Mesenchymal stem cell (in vitro differentiated cells and primary cell): ENCODE measurements at places on chromosomes 4 and X.

- H3K4me3 ChIP-seq, result peak overlapping the region; percentile 83
- DNase-seq, result peak; percentile 68
- H3K27me3 ChIP-seq, result no peaks in the 10 kb centered on the region
- H3K4me1 ChIP-seq, result peaks cover 5% of the 10 kb centered on the region
- peak overlapping the region; percentile 87 for H3K27ac ChIP-seq
- peaks cover 5% of the 10 kb centered on the region for H3K36me3 ChIP-seq
Measured at GRCh38 chr4:108651014-108651791, 804 bp downstream of the OSTC start.

DNA sequence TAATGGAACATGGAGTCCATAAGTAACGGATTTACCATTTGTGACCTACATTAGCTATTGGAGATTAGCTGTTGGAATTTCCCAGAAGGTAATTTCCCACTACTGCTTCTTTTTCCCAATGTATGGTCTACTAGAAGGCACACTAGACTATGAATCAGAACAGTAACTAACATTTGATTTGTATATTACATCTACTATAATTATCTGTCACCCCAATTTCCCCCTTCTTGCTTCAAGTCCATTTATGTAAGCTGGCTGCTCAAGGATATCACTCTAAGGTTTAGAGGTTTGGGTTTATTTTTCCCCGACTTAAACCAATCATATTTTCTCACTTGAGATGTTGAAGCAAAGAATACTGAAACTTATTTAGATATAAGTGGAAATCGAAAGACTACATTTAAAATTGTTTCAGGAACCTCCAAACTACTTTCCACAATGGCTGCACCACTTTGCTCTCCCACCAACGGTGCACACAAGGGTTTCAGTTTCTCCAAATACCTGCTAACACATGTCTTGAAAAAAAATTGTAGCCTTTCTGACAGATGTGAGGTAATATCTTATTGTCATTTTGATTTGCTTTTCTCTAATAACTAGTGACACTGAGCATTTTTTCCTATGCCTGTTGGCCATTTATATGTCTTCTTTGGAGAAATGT lies 33.3 kb upstream of the H2AZ1 start:
- H3K4me1 ChIP-seq, result no peaks in the 10 kb centered on the region
- no peaks in the 10 kb centered on the region for H3K36me3 ChIP-seq
- no peak overlapping the region for H3K27ac ChIP-seq
- DNase-seq, result no peak
- H3K27me3 ChIP-seq, result no peaks in the 10 kb centered on the region

DNA sequence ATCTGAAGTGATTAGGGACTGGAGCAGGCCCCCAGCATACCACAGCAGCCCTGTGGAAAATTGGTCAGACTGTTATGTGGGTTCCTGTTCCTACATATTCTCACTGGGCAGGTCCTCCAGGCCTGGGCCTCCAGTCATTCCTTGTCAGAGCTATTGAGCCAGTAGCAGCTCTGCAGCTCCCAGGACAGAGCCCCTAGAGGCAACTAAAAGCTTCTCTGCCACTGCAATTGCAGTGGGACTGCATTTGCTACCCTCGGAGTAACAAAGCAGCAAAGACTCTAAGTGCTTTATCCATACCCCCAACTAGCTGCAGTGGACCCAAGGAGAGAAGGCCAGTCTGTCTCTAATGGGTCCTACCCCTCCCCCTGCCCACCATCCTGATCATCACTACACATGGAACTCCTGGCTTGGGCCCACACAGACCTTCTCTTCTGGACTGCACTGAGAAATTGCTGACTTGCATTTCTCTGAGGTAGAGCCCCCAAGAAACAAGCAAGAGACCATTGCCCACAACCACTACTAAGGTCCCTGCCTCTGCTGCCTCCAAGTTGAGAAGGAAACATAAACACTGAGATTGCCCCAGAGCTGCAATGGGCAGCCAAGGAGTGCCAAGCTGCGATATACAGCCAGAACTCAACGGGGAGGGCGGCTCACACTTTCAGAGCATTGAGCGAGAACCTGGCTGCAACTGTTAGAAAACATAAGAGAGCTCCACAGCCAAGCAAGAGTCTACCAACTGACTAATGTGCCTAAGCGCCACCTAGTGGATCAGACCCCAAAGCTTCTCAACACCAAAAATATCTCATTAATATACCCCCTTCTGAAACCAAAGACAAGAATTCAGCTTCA lies 738.7 kb upstream of the NDST4 start:
- peaks cover 2% of the 10 kb centered on the region for H3K4me1 ChIP-seq
- H3K27ac ChIP-seq, result no peak overlapping the region
- DNase-seq, result peak; percentile 64
- H3K36me3 ChIP-seq, result no peaks in the 10 kb centered on the region
- H3K27me3 ChIP-seq, result no peaks in the 10 kb centered on the region

GRCh38 chr4:107640878-107641277 lies 79.2 kb downstream of the PAPSS1 start:
- no peak overlapping the region for H3K27ac ChIP-seq
- no peaks in the 10 kb centered on the region for H3K4me1 ChIP-seq
- H3K36me3 ChIP-seq, result peaks cover 15% of the 10 kb centered on the region

DNA sequence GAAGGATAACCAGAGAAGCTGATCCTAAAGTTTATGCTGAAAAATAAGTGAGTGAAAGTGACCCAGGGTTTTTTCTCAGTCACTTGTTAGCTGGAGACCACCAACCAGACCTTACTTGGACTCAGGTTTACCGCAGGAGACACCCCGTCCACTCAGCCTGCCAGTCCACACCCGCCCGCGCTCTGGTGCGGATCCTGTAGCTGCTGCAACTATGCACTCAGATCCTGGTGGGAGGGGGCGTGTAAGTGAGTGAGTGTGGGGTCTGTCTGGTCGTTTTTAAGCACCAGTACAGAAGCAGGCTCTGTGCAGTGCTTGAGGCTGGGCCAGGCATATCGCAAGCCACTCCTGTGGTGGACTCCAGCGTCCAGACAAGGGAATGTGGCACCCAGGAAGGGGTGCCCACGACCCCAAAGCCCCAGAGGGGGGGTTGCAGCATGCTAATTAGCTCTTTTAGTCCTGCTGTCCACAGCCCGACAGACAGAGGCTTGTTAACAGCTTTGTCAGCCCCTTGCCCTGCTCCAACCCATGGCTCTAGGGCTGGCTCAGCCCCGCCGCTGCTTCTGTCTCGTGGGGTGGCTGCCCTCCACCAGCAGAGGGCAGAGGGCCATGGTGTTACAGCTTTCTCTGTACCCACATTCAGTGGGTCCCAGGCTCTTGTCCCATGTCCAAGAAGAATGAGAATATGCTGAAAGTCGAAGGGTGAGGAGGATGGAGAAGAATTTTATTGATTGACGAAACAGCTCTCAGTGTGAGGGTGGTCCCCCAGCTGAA lies 40.4 kb upstream of the PPP1R2C start:
- no peaks in the 10 kb centered on the region for H3K4me1 ChIP-seq
- no peak for DNase-seq
- H3K27me3 ChIP-seq, result no peaks in the 10 kb centered on the region
- H3K27ac ChIP-seq, result no peak overlapping the region
- H3K36me3 ChIP-seq, result no peaks in the 10 kb centered on the region
- H3K4me3 ChIP-seq, result no peak overlapping the region

DNA sequence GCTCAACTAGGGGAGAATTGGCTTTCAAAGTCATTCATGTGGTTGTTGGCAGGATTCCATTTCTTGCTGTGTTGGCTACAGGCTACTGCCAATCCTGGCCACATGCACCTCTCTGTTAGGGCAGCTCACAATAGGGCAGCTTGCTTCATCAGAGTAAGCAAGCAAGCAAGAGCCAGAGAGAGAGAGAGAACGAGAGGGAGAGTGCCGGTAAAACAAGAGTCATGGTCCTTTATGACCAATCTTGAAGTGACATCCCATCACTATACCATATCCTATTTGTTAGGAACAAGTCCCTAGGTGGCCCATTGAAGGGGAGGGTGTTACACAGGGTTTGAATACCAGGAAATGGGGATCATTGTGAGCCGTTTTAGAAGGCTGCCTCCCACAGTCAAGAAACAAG lies 33.0 kb upstream of the TLR2 start:
- H3K36me3 ChIP-seq, result no peaks in the 10 kb centered on the region
- peaks cover 4% of the 10 kb centered on the region for H3K4me1 ChIP-seq
- no peaks in the 10 kb centered on the region for H3K27me3 ChIP-seq
- no peak overlapping the region for H3K4me3 ChIP-seq

DNA sequence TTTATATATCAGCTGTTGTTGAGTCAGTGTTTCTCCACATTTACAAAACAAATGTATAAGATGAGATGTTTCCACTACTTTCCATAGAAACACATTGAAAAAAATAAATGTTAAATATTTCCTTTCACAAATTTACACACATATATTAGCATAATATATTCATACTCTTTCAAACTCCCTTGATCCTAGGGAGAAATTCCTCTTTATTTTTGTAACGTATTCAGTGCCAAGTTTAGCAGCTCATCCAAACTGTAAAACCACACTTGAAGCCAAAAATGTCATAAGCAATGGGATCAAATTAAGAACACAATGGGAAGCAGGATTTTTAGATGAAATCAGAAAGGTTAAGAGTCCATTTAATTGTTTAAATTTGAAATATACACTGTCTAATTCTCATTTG lies 381.1 kb upstream of the MAD2L1 start:
- H3K4me1 ChIP-seq, result no peaks in the 10 kb centered on the region
- no peak overlapping the region for H3K4me3 ChIP-seq
- no peak overlapping the region for H3K27ac ChIP-seq
- H3K27me3 ChIP-seq, result no peaks in the 10 kb centered on the region
- DNase-seq, result no peak
- no peaks in the 10 kb centered on the region for H3K36me3 ChIP-seq

- H3K27me3 ChIP-seq, result peaks cover 10% of the 10 kb centered on the region
- no peaks in the 10 kb centered on the region for H3K36me3 ChIP-seq
- H3K4me1 ChIP-seq, result peaks cover 8% of the 10 kb centered on the region
- no peak overlapping the region for H3K27ac ChIP-seq
Measured at GRCh38 chr4:7416745-7417432, 17.8 kb downstream of the PSAPL1 start.

GRCh38 chr4:98937986-98938720 lies 9.2 kb upstream of the EIF4E start:
- DNase-seq, result peak; percentile 56
- peaks cover 1% of the 10 kb centered on the region for H3K4me1 ChIP-seq
- no peaks in the 10 kb centered on the region for H3K36me3 ChIP-seq
- H3K27ac ChIP-seq, result peak overlapping the region; percentile 1
- H3K4me3 ChIP-seq, result no peak overlapping the region

GRCh38 chrX:143429131-143429530 lies 88.1 kb downstream of the SPANXN3 start:
- H3K4me3 ChIP-seq, result no peak overlapping the region
- H3K27me3 ChIP-seq, result no peaks in the 10 kb centered on the region
- H3K36me3 ChIP-seq, result no peaks in the 10 kb centered on the region
- H3K4me1 ChIP-seq, result no peaks in the 10 kb centered on the region
- peak overlapping the region; percentile 33 for H3K27ac ChIP-seq

DNA sequence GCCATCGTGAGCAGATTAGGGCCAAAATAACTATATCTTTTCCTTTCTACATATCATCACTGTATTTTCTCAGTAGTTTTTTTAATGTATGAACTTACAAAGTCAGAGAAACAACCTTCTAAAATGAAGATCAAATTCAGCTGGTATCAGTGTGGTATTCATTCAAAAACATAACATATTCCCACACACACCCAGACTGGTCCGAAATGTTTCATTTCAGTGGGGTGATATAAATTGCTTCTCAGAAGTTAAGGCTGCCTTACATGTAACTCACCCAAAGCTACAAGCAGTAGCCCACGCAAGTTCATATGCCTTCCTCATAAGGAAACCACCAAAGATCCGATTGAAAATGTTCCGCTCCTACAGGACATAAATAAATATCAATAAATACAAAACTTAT lies 37.8 kb downstream of the ACOT9 start:
- H3K27ac ChIP-seq, result no peak overlapping the region
- no peaks in the 10 kb centered on the region for H3K4me1 ChIP-seq
- DNase-seq, result no peak
- peaks cover 57% of the 10 kb centered on the region for H3K36me3 ChIP-seq
- no peak overlapping the region for H3K4me3 ChIP-seq

DNA sequence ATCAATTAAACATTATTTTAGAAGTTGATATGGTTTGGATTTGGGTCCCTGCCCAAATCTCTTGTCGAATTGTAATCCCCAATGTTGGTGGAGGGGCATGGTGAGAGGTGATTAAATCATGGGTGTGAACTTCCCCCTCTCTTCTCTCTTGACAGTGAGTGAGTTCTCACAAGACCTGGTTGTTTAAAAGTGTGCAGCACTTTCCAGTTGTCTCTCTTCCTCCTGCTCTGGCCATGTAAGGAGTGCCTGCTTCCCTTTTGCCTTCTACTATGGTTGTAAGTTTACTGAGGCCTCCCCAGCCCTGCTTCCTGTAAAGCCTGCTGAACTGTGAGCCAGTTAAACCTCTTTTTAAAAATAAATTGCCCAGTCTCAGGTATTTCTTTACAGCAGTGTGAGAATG lies 141.4 kb downstream of the GALNTL6 start:
- H3K36me3 ChIP-seq, result no peaks in the 10 kb centered on the region
- H3K27ac ChIP-seq, result no peak overlapping the region
- DNase-seq, result peak; percentile 38
- no peak overlapping the region for H3K4me3 ChIP-seq
- no peaks in the 10 kb centered on the region for H3K27me3 ChIP-seq
- H3K4me1 ChIP-seq, result no peaks in the 10 kb centered on the region

- H3K4me3 ChIP-seq, result no peak overlapping the region
- H3K4me1 ChIP-seq, result peaks cover 2% of the 10 kb centered on the region
- no peak overlapping the region for H3K27ac ChIP-seq
- no peaks in the 10 kb centered on the region for H3K27me3 ChIP-seq
- no peak for DNase-seq
Measured at GRCh38 chr4:143254491-143255226, 69.9 kb downstream of the USP38 start.

- peak overlapping the region; percentile 70 for H3K4me3 ChIP-seq
- H3K27ac ChIP-seq, result no peak overlapping the region
- peaks cover 28% of the 10 kb centered on the region for H3K27me3 ChIP-seq
- peaks cover 34% of the 10 kb centered on the region for H3K36me3 ChIP-seq
- peaks cover 6% of the 10 kb centered on the region for H3K4me1 ChIP-seq
Measured at GRCh38 chrX:53089224-53089842, 4.6 kb upstream of the KANTR start.

DNA sequence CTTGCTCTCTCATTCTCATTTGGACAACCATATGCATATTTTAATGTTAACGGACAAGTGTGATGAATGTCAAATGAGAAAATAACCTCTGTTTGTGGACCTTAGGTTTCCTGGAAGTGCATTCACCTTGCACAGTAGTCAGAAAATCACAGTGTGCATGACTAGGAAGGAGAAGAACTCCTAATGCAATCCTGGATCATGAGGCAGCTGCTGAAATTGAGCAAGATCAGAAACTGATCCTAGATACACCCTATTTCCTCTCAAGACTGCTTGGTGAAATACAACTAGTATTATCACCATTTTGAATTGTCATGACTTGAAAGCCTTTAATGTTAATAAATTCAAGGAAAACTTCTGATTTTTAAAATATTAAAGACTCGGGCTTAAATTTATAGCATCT lies 1148.9 kb downstream of the STIM2 start:
- DNase-seq, result no peak
- H3K27ac ChIP-seq, result no peak overlapping the region
- no peaks in the 10 kb centered on the region for H3K27me3 ChIP-seq
- no peaks in the 10 kb centered on the region for H3K4me1 ChIP-seq
- H3K4me3 ChIP-seq, result no peak overlapping the region
- no peaks in the 10 kb centered on the region for H3K36me3 ChIP-seq
